A549 treated with dexamethasone at 1 μM for 4 hours (cell line): ENCODE measurements at places on chromosomes 3 and 15. TPM values are rescaled to one million over a fixed set of nuclear protein-coding genes. Genes with fewer than 3 reads are reported as not detected.

The OXTR gene
- 8.9 to 11.9 TPM (median 10.9 TPM) in 5 replicates for total RNA-seq

The CCR2 gene
- not detected in 5 replicates for total RNA-seq

The GPR87 gene
- total RNA-seq, result 2.1 to 2.9 TPM (median 2.4 TPM) in 5 replicates

The BLM gene
- total RNA-seq, result 13.7 to 15.5 TPM (median 14.7 TPM) in 5 replicates

The CERS3 gene
- not detected in 5 replicates for total RNA-seq

The GMNC gene
- total RNA-seq, result not detected in 5 replicates

The TMEM207 gene
- total RNA-seq, result not detected in 5 replicates

The KBTBD13 gene
- total RNA-seq, result not detected in 5 replicates

The TGM4 gene
- total RNA-seq, result 0.25 to 0.39 TPM (median 0.27 TPM) in 5 replicates

The VIPR1 gene
- 1.2 to 2.3 TPM (median 1.7 TPM) in 5 replicates for total RNA-seq

The NR1D2 gene
- 12.6 to 21.0 TPM (median 15.3 TPM) in 5 replicates for total RNA-seq

The SEMA5B gene
- 0.14 to 0.27 TPM (median 0.18 TPM) in 5 replicates for total RNA-seq

The TXNRD3 gene
- total RNA-seq, result 5.6 to 8.2 TPM (median 7.3 TPM) in 5 replicates

The VPS8 gene
- total RNA-seq, result 6.5 to 10.1 TPM (median 8.3 TPM) in 5 replicates

The ZDHHC23 gene
- total RNA-seq, result 2.4 to 4.0 TPM (median 3.5 TPM) in 5 replicates

The C3orf49 gene
- total RNA-seq, result not detected in 5 replicates

The LRRN1 gene
- total RNA-seq, result 0.02 TPM in 1 of 5 replicates, not detected in the others

The FHIT gene
- total RNA-seq, result 0.41 to 3.3 TPM (median 0.60 TPM) in 5 replicates

The NOX5 gene
- 0.10 to 0.34 TPM (median 0.19 TPM) in 5 replicates for total RNA-seq

The SLC51B gene
- total RNA-seq, result 13.7 to 16.8 TPM (median 15.2 TPM) in 5 replicates

The CA12 gene
- total RNA-seq, result 162 to 219 TPM (median 203 TPM) in 5 replicates

The SGO1 gene
- 12.0 to 17.4 TPM (median 15.8 TPM) in 5 replicates for total RNA-seq

The RNF168 gene
- total RNA-seq, result 3.7 to 5.0 TPM (median 4.6 TPM) in 5 replicates

The SUCNR1 gene
- 0.06 to 0.08 TPM (median 0.07 TPM) in 5 replicates for total RNA-seq

The USP50 gene
- total RNA-seq, result 0.38 TPM in 1 of 5 replicates, not detected in the others

The RAB11A gene
- total RNA-seq, result 267 to 337 TPM (median 288 TPM) in 5 replicates

The SLC51A gene
- total RNA-seq, result not detected in 5 replicates

The ESYT3 gene
- total RNA-seq, result 0.36 to 0.79 TPM (median 0.52 TPM) in 5 replicates

The NISCH gene
- 7.9 to 14.9 TPM (median 12.2 TPM) in 5 replicates for total RNA-seq

The LYSMD2 gene
- total RNA-seq, result 18.3 to 22.4 TPM (median 19.3 TPM) in 5 replicates
